ENCODE measurements at places on chromosomes 11 and 22.

- no peak for DNase-seq
Measured at GRCh38 chr22:24391836-24392217, 35.6 kb upstream of the ADORA2A start.

GRCh38 chr22:37037669-37038068, 13.9 kb upstream of the KCTD17 start:
- DNase-seq = no peak

- peak; percentile 24 for DNase-seq
Measured at GRCh38 chr22:37205046-37205445, 7.2 kb downstream of the SSTR3 start.

GRCh38 chr11:93166194-93166593, 31.6 kb downstream of the SLC36A4 start:
- no peak for DNase-seq

DNA sequence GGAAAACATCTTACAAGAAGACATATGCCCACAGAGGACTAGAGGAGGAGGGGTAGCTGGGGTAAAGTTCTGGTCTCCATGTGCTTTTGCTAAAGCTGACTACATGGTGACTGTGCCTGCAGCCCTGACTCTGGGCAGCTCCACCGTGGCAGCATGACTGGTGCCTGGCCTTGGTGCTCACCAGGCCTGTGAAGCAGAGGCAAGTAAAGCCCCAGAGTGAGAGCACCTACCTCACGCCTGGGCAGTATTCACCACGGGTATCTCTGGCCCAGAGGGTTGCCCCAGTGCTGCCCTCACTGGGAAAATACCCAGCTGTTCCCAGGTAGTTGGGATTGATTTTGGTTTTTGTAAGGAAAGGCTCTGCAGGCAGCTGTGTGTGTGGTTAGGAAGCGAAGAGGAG, 78.3 kb downstream of the CTTN start:
- no peak for DNase-seq

GRCh38 chr11:71325418-71326327, 73.3 kb upstream of the SHANK2 start:
- DNase-seq = no peak

- DNase-seq = peak; percentile 17
Measured at GRCh38 chr11:73225851-73226250, 7.8 kb downstream of the P2RY2 start.

GRCh38 chr22:17013396-17014100, 5.5 kb upstream of the GAB4 start:
- no peak for DNase-seq

DNA sequence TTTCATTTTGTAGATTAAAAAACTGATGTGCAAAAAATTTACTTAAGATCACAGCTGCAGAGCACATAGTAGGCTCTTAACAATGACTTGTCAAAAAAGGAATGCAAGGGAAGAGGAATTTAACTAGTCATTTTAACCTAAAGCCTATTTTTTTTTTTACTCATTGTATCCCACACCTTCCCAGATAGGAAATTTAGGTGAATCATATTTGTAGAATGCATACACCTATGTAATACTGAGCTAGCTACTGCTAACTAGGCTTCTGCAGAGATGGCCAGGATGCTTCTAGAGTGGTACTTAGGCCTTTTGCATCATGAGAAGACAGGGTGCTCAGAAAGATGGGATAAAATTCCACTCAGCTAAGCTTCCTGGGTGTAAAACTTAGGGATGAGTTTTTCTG, 387.3 kb downstream of the AASDHPPT start:
- no peak for DNase-seq

GRCh38 chr11:89495951-89496350, 4.8 kb upstream of the NOX4 start:
- no peak for DNase-seq

DNA sequence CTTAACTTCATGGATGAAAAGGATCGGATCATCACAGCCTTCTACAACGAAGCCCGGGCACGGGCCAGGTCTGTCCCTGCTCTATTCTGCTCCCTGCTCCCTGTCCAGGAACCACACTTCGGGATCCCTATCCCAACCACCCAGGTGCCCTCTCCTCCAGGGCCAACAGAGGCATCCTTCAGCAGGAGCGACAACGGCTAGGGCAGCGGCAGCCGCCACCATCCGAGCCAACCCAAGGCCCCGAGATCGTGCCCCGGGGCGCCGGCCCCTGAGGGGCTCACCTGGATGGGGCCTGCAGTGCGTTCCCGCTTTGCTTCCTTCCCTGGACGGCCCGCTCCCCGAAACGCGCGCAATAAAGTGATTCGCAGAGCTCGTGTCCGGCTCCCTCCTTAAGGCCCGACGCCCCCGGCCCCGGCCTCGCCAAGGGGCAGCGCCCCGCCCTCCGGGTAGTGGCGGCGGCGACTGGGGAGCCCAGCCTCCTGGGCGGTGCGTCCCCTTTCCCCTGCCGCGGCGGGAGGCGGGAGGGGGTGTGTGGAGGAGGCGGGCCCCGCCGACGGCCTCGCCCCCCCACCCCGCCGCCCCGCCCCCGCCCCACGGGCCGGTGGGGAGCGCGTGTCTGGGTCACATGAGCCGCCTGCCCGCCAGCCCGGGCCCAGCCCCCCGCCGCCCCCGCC, at the start of gene VEGFB:
TSS of gene VEGFB (plus strand) at position 672 of the 674 bp plus-strand sequence. CDS start 250 bp downstream, outside the sequence.
- DNase-seq = peak; percentile 69

DNA sequence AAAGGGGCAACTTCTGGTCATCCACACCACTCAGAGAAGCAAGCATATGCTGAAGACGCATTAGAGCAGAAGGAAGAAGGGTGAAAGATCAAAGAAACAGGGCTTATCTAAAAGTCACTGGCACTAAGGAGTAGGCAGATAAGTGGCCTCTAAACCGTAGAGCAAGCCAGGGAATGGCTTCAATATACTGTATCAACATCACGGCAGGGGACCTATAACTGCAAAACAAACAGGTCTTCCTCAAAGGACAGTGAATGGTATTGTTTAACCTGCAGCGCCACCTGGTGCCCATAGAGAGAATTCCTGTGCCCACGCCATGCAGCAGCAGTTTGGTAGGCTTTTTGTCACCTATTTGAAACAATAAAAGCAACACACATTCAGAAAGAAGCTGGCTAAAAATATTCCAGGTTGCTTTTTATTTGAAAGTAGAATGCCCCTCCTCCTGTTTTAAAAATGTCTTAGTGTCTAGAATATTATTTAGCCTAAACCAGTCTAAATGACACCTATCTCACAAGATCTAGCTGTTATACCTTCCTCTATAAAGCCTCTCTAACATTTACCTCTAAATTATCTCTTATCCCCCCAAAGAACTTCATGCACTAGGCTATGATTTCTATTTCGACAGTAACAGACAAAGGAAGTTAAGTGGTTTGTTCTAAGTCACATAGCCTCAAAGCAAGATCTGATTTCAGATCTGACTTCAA, 21.8 kb downstream of the SNX19 start:
- DNase-seq = peak; percentile 62

- DNase-seq = no peak
Measured at GRCh38 chr11:27912916-27913315, 195.0 kb downstream of the KIF18A start.

GRCh38 chr22:36395055-36395849, 7.5 kb upstream of the MYH9 start:
- DNase-seq = no peak

- DNase-seq = no peak
Measured at GRCh38 chr22:31579835-31580242, 82.2 kb downstream of the PISD start.

DNA sequence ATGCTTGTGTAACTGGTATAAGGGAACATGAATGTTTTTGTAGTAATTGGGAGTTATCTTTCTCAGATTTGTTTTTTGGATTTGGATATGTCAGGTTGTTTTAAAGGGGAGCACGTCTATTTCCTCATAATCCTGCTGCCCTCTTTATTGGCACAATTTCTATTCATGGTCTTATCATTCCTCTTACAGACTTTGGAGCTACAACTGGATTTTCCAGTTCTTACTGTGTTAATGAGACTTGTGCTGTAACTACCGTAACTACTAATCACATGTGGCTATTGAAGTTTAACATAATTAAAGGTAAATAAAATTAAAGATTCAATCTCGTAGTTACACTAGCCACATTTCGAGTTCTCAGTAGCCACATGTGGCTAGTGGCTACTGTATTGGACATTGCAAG, 1.9 kb downstream of the FDX1 start:
- DNase-seq = no peak

DNA sequence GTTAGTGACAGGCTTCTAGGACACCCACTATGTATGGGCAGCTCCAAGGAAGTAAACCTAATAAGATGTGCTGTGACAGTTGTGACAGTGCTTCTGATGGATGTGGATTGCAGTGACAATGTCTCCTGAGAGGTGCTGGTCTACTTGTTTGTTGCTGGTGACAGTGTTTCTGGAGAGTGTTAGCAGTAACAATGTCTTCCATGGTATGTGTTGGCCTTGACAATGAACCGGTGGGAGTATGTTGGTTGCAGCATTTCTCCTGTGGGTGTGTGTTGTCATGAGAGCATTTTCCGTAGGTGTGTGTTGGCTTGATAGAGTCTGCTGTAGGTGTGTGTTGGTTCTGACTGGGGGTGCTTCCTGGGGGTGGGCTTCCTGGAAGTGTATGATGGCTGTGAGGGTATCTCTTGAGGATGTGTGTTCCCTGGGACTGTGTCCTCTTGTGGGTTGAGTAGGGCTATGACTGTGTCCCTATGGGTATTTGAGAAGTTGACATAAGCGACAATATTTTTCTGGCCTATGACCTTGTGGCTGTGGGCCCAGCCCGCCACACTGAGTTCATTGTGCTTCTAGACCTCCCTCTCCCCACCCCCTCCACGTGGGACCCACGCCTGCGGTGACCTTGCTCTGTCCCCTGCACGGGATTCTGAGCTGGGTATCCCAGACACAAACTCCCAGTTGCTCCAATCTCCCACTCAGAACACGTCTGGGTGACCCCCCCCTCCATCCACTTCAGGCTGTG, 1.2 kb downstream of the DCHS1 start:
- no peak for DNase-seq

GRCh38 chr11:130325691-130326090, 11.0 kb upstream of the ZBTB44 start:
- no peak for DNase-seq

DNA sequence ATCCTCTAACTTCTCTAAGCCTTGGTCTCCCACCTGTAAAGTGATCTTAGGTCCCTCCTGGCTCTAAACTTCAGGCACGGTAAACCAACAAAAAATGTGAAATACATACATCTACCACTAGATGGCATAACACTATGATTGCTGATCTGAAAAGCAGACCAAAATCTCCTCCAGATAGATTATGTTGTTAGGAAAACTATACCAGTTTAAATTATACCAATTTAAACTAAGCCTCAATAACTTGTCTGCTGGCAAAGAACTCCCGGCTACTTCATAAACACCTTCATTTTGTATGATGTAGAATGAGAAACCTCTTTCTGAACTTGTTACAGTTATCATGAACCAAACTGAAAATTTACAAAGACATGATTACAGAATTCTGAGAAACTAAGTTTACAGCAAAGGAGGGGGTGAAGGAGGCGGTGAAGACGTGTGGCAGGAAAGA, 85.9 kb downstream of the SBF2 start:
- no peak for DNase-seq

GRCh38 chr11:78961937-78962701, 387.5 kb upstream of the NARS2 start:
- no peak for DNase-seq

- DNase-seq = no peak
Measured at GRCh38 chr22:27213294-27213693, 555.9 kb downstream of the MIAT start.

DNA sequence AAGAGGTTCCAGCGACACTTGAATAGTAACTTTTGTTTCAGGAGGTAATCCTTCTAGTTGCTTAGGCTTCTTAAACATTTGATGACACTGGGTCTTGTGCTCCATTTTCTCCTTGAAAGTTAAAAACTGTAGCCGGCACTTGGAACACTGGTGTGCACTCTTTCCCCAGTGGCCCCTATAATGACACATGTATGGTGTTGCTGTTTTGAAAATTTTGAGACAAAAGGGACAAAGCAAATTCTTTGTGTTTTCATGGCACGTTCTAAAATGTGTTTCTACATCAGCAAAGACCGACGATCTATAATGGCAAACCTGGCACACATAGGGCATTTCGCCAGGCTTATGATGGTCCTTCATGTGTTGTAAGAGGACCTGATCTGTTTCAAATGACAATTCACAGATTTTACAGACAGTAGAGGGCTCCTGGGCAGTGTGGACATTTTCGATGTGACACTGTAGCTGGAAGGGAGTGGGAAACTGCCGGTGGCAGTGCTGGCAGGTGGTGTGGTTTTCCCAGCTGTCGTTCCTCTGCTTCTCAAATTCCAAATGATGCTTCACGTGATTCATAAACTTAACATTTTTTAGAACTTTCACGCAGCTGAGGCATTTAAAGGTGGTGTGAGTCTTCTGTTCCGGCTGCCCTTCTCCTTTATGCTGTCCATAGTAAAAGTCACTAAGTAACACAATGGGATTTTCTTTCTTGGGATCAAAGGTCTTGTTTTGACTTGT, 20.5 kb downstream of the ZNF280B start:
- DNase-seq = no peak

- no peak for DNase-seq
Measured at GRCh38 chr11:94926698-94927237, 46.6 kb downstream of the CWC15 start.

DNA sequence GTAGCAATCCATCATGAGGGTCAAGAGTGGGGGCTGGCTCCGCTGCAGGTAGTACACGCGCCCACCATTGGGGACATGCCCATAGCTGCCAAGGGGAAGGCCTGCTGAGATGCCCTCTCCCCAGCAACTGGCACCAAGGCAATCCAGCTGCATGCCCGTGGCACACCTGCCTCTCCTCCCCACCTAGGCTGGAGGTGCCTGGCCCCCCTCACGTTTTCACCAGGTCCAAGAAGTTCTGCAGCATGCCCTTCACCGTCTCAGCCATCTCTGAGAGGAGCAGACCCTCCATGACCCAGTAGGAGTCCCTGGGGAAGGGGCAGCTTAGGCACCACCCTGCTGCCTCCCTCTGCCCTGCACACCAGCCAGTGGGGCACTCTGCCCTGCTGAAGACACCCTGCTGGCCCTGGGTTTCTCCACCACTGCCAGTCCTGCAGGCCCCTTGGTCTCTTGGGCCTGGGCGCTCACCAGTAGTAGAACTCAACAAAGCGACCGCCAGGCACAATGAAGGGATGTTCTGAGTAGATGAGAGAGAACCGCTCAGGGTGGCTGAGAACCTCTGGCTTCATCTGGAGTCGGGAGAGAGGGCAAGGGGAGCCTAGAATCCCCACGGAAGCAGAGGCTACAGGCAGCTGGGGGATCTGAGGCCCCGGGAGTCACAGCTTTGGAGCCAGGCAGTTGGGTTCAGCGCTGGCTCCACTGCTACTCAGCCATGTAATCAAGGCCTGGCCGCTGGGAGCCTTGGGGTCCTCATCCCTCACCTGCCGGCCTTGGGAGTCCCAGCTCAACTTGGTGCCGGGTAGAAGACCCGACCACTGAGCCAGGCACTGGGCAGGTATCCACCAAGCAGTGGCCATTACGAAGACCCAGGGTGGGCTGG, 17.8 kb downstream of the TREH start:
- no peak for DNase-seq

DNA sequence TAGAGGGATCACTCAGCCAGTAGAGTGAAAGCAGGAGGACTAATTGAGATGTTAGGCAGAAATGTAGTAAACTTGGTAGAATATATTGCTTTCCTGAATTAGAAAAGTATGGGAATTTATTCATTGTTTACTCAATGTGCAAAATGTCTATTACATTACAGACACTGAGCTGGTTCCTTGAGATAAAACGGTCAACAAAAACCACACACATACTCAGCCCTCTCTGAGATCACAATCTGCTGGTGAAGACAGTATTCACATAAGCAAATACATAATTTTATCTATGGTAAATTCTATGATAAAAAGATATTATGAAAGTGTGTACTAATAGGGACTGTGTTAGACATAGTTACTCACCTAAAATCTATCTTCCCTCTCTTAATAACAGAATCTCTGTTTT, 833.5 kb downstream of the KCNA4 start:
- no peak for DNase-seq

All from activated CD4-positive, CD25-positive, alpha-beta regulatory T cell treated with anti-CD3 and anti-CD28 coated beads, Interleukin-2, amount 50 U/mL, for 72 hours (primary cell).